ENCODE measurements at places on chromosomes 3 and 15. TPM values are rescaled to one million over a fixed set of nuclear protein-coding genes. Genes with fewer than 3 reads are reported as not detected.

DNA sequence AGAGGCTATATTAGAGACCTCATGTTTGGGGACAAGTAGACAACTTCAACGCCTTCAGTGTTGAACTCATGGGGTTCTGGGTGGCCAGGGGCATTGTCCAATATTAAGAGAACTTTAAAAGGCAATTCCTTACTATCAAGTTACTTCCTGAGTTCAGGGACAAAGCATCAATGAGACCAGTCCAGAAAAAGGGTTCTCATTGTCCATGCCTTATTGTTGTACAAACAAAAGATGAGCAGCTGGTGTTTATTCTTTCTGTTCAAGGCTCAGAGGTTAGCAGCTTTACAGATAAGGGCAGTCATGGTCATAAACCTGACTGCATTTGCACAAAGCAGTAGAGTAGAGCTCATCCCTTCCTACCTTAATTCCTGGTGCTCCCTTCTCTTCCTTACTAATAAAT, 18.5 kb upstream of the PDHB start:
- DNase-seq: no peak

Gene MYD88
- polyA plus RNA-seq: 28.2 TPM

DNA sequence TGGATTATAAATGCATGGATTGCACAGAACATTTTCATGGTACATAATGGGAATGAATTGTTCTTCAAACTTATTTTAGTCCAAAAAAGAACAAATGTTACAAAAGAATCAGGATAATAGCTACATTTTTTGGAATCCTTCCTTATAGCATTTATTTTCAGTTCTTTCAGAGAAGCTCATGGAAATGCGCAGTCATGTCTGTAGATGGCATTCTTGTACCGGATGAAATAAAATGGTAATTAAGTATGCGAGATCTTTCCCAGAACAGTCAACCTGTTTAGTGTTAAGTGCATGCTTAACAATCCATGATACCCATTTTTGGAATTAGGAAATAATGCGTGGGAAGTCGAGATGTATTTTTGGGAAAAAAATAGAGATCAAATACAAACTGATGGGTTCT, 38.2 kb upstream of the GOLGA8B start:
- peak; percentile 11 for DNase-seq

GRCh38 chr3:119140466-119140865, 5.5 kb upstream of the TEX55 start:
- no peak for DNase-seq

- DNase-seq: no peak
These were observed 20.9 kb downstream of the CD276 start for GRCh38 chr15:73704869-73705645.

DNA sequence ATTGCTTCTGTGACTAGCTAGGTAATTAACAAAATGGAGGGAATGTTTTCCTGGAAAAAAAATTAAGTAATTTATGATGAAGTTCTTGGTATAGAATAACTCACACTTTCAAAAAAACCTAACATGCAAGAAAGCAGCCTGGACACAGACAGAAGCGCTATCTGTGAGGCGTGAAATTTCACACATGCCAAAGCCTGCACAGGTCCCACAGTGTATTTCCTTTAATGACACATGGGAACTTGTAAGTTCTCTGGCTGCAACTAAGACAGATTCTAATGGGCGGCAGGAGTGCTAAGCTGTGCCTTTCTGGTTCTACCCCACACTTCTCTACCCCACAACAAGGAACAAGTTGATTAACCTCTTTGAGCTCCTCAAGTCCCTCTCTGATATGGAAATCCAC, 84.9 kb upstream of the NEO1 start:
- no peak for DNase-seq

Gene INKA1
- 12.7 TPM for polyA plus RNA-seq

Gene USP50
- polyA plus RNA-seq: 0.94 TPM

Gene UBAP1L
- polyA plus RNA-seq: 8.7 TPM

DNA sequence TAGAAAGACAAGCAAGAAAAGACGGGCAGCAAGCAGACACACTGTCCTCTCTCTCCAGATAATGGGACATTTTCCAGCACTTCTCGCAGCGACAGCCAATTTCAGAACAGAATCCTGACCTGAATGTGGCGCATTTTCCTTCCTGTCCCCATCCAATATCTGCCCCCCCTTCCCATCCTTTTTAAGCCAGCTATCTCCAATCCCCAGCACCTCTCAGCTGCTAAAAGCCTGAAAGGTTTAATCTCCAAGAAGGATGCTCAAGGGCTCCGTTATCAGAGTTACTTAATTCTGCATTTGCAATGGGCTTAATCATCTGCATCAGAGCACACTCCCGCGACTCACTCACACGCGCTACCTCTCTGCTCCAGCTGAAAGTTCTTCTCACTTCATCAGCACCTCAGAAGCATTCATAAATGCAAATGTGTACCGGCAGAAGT, 50.5 kb downstream of the SRGAP3 start:
- no peak for DNase-seq

DNA sequence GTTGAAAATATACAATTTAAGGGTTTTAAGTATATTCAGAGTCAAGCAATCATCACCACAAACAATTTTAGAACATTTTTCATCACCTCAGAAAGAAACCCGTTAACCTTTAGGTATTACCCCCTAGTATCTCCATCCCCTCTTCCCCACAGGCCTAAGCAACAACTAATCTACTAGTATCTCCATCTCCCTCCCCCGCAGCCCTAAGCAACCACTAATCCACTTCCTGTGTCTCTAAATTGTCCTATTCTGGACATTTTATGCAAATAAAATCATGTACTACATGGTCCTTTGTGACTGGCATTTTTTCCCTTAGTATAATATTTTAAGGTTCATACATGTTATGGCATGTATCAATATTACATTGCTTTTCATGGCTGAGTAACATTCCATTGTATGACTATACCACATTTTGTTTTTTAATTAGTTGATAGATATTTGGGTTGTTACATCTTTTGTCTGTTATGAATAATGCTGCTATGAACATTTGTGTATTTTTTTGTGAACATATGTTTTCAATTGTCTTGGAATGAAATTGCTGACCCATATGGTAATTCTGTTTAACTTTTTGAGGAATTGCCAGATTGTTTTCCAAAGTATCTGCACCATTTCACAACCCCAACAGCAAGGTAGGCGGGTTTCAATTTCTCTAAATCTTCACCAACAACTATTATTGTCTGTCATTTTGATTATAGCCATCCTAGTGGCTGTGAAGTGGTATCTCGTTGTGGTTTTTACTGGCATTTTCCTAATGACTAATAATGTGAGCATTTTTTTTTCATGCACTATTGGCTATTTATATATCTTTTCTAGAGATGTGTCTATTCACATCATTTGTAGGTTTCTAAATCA, 215.6 kb upstream of the CD96 start:
- DNase-seq: no peak

Gene MAGEF1
- 91.1 TPM for polyA plus RNA-seq

DNA sequence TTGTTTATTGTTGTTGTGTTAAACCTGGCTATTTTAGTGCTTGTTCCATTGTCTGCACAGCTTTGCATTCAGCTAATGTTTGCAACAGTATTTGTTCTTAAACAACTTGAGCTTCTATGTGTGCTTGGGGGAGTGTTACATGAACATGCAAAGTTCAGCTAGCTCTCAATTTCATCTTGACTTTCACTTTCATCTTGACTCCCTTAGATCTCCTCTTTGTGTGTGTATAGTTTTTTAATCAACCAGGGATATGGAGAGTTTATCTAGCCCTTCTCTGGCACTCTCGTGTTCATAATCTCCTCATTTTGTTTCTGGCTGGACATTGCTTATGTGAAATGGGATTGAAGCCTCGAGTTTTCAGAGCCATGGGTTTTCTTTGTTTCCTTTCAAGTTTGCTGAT, 212.4 kb upstream of the ZBTB20 start:
- no peak for DNase-seq

GRCh38 chr3:17028363-17028762, 143.6 kb downstream of the PLCL2 start:
- no peak for DNase-seq

GRCh38 chr15:66779331-66780009, 77.4 kb downstream of the SMAD6 start:
- DNase-seq: no peak

Gene CCRL2
- polyA plus RNA-seq: 0.83 TPM

Gene CCDC174
- polyA plus RNA-seq: 36.8 TPM

Gene ECE2
- not detected for polyA plus RNA-seq

Gene IFT80
- 46.3 TPM for polyA plus RNA-seq

Gene CACNA2D3
- 1.6 TPM for polyA plus RNA-seq

Gene PLA2G4E
- 0.04 TPM for polyA plus RNA-seq

GRCh38 chr3:99534951-99535704, 103.3 kb upstream of the COL8A1 start:
- no peak for DNase-seq

- DNase-seq: no peak
These were observed 185.7 kb downstream of the ARRDC4 start for GRCh38 chr15:98146031-98146820.

GRCh38 chr3:66376568-66376967, 124.3 kb downstream of the LRIG1 start:
- DNase-seq: no peak

DNA sequence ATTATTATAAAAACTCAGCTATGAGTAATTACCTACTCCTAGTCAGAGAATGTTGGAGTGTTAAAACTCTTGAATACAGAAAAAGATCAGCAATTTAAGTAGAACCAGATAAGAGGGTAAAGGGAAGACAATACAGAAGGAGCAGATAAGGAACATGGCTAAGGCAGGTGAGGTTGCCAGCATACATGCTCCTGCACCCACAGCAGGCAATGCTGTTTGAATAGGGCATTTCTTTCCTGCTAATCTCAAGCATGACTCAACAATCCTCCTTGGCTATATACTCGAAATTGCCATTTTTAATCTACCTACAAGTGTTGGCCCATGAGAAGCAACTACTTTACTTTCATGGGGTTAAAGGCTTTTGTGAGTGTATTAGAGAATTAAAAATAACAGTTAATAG, 494.5 kb downstream of the DIPK2A start:
- no peak for DNase-seq

GRCh38 chr3:18111796-18112232, 313.3 kb downstream of the SATB1 start:
- peak; percentile 26 for DNase-seq

GRCh38 chr15:99983886-99984286, 250.6 kb upstream of the LYSMD4 start:
- DNase-seq: no peak
